Ascending aorta (tissue), 2 donors: ENCODE measurements at places on chromosomes 1 and 21. TPM values are rescaled to one million over a fixed set of nuclear protein-coding genes. Genes with fewer than 3 reads are reported as not detected.

AMY2A gene
- total RNA-seq, result not detected

PTPRC gene
- total RNA-seq, result 21.3 TPM

- no peaks in the 10 kb centered on the region for H3K4me1 ChIP-seq
- H3K4me3 ChIP-seq, result peak overlapping the region; percentile 35
- peak; percentile 69 for DNase-seq
Measured at GRCh38 chr1:192445839-192446489, 129.2 kb downstream of the RGS21 start.

DNA sequence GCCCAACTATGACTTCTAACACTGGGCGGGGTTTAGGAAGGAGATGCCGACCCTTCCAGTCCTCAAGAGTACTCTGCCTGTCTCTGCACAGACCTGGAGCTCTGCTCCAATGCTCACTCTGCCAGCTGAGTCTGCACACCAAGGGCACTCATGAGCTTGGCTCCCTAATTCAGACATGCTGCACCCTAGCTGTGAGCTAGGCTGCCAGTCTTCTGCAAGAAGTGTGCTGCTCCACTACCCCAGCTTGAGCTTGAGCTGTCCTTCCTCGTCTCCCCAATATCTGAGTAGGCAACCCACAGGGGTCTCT lies 13.2 kb downstream of the TP53BP2 start:
- H3K4me1 ChIP-seq, result peaks cover 57% of the 10 kb centered on the region
- no peak for DNase-seq
- peak overlapping the region; percentile 71 for H3K27ac ChIP-seq
- H3K27me3 ChIP-seq, result no peaks in the 10 kb centered on the region

GRCh38 chr1:156247460-156248322 lies at the start of gene PAQR6:
PAQR6 (minus strand) TSS chr1:156248056; CDS start chr1:156246731, 1,325 bp downstream.
- H3K4me3 ChIP-seq, result no peak within 1 kb of the TSS
- no peak for DNase-seq
- no peaks in the 10 kb centered on the region for H3K27me3 ChIP-seq
- H3K36me3 ChIP-seq, result peaks cover 32% of the 10 kb centered on the region
- H3K4me1 ChIP-seq, result peaks cover 10% of the 10 kb centered on the region

GRCh38 chr1:30411206-30411605 lies 312.2 kb downstream of the MATN1 start:
- H3K27ac ChIP-seq, result no peak overlapping the region
- H3K36me3 ChIP-seq, result no peaks in the 10 kb centered on the region
- H3K4me1 ChIP-seq, result no peaks in the 10 kb centered on the region
- H3K4me3 ChIP-seq, result no peak overlapping the region
- peak; percentile 33 for DNase-seq
- H3K27me3 ChIP-seq, result no peaks in the 10 kb centered on the region

- peaks cover 6% of the 10 kb centered on the region for H3K4me1 ChIP-seq
- no peak for DNase-seq
- no peaks in the 10 kb centered on the region for H3K36me3 ChIP-seq
- no peak overlapping the region for H3K27ac ChIP-seq
- H3K4me3 ChIP-seq, result no peak overlapping the region
Measured at GRCh38 chr1:228373004-228373680, 33.5 kb downstream of the TRIM11 start.
